ENCODE measurements at places on chromosomes 1 and 21. TPM values are rescaled to one million over a fixed set of nuclear protein-coding genes. Genes with fewer than 3 reads are reported as not detected.

- no peaks in the 10 kb centered on the region for H3K4me1 ChIP-seq
- no peaks in the 10 kb centered on the region for H3K36me3 ChIP-seq
- H3K4me3 ChIP-seq = no peak overlapping the region
- no peak for DNase-seq
- H3K27me3 ChIP-seq = no peaks in the 10 kb centered on the region
- H3K27ac ChIP-seq = no peak overlapping the region
These were observed 107.5 kb downstream of the NEK7 start for GRCh38 chr1:198264282-198264681.

- H3K36me3 ChIP-seq = no peaks in the 10 kb centered on the region
- H3K4me1 ChIP-seq = no peaks in the 10 kb centered on the region
- no peaks in the 10 kb centered on the region for H3K27me3 ChIP-seq
- H3K4me3 ChIP-seq = no peak overlapping the region
These were observed 304.9 kb upstream of the USP24 start for GRCh38 chr1:55519937-55520683.

GRCh38 chr21:31688603-31689368, 29.3 kb downstream of the SOD1 start:
- H3K27ac ChIP-seq = no peak overlapping the region
- H3K36me3 ChIP-seq = peaks cover 22% of the 10 kb centered on the region
- H3K27me3 ChIP-seq = no peaks in the 10 kb centered on the region
- no peak overlapping the region for H3K4me3 ChIP-seq
- H3K4me1 ChIP-seq = no peaks in the 10 kb centered on the region
- no peak for DNase-seq

DNA sequence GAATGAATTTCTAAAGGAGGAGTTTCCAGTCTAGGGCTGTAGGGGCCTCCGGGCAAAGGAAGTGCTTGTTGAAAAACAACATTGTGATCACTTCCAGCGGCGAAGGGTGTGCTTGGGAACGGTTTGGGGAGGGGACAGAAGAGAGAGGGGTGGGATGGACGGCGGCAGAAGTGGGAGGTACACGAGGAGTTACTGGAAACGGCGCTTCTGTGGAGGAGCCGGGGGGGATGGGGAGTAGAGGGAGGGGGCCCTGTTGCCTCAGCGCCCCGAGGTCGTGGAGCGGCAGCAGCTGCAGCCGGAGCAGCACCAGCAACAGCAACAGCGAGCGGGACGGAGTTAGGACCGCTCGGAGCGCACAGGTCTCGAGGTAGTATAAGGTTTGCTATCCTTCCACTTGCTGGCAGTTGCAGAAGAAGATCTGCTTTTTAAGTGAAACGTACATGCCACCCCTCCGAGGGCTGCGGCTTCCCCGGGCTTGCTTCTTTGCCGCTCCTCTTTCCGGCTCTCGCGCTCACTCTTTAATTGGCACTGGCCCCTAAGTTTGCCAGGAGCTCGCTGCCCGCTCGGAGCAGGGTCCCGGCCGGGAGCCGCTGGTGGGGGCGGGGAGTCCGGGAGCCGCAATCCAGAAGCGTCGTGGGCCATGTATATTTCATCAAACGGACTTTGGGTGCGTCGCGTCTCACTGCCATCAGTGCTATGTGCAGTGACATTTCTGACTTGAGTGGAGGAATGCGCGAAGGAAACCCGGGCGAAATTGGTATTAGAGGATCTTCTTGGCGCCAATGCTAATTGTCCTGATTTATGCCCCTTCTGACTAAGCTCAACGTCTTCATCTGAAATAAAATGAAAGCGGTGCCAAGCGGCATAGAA, 771 bp upstream of the NTNG1 start:
- peaks cover 3% of the 10 kb centered on the region for H3K27me3 ChIP-seq
- H3K4me3 ChIP-seq = no peak overlapping the region
- no peaks in the 10 kb centered on the region for H3K36me3 ChIP-seq
- H3K27ac ChIP-seq = no peak overlapping the region
- no peak for DNase-seq
- H3K4me1 ChIP-seq = no peaks in the 10 kb centered on the region

GRCh38 chr1:71031426-71031825, 16.2 kb downstream of the PTGER3 start:
- H3K4me3 ChIP-seq = no peak overlapping the region
- H3K36me3 ChIP-seq = no peaks in the 10 kb centered on the region
- no peak for DNase-seq
- H3K27ac ChIP-seq = no peak overlapping the region
- H3K27me3 ChIP-seq = no peaks in the 10 kb centered on the region
- H3K4me1 ChIP-seq = no peaks in the 10 kb centered on the region

- H3K27me3 ChIP-seq = no peaks in the 10 kb centered on the region
- H3K4me1 ChIP-seq = peaks cover 22% of the 10 kb centered on the region
- peak overlapping the region; percentile 72 for H3K27ac ChIP-seq
- no peak for DNase-seq
These were observed 781 bp upstream of the METTL13 start for GRCh38 chr1:171780583-171781175.

DNA sequence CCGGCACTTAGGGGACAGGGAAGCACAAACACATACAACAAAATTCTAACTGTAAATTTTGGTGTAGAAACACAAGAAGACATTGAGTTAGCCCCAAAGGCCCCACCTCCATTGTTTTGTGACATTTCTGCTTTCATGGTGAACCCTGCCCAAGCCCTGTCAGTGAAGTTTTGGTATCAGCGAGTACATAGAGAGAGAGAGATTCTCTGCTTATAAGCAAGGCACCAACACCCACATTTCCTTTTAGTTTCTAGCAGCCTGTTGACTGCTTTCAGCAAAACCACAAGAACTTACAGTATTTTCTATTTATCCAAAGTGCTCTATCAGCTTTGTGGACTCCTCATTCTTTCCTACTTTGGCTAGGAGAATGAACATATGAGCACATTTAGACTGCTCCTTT, 24.0 kb downstream of the ZNF124 start:
- H3K27me3 ChIP-seq = no peaks in the 10 kb centered on the region
- H3K4me3 ChIP-seq = no peak overlapping the region

- peaks cover 10% of the 10 kb centered on the region for H3K36me3 ChIP-seq
- H3K27ac ChIP-seq = no peak overlapping the region
- no peak for DNase-seq
- H3K4me1 ChIP-seq = no peaks in the 10 kb centered on the region
- no peak overlapping the region for H3K4me3 ChIP-seq
These were observed 9.9 kb upstream of the CDCA8 start for GRCh38 chr1:37682334-37682987.

DNA sequence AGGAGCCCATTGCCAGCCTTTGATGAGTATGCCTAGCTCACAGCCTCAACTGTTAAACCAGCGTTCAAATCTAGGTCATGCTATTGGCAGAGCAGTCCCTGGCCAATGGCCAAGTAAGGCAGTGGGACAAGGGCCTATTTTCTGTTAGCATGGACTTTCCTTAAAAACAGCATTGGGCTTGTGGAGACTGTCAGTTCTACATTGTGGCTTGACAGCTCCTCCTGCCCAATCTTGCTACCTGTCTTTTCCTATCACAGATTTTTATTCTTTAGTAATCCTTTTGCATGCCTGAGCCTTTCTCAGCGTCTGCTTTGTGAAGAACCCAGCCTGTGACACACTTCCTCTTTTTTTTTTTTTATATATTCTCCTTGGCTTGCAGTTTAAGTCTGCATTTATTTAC, 56.4 kb downstream of the DIP2A start:
- no peaks in the 10 kb centered on the region for H3K4me1 ChIP-seq
- H3K27me3 ChIP-seq = no peaks in the 10 kb centered on the region
- no peak for DNase-seq
- no peak overlapping the region for H3K27ac ChIP-seq

- H3K36me3 ChIP-seq = no peaks in the 10 kb centered on the region
- H3K4me1 ChIP-seq = no peaks in the 10 kb centered on the region
- no peak overlapping the region for H3K27ac ChIP-seq
- H3K27me3 ChIP-seq = peaks cover 29% of the 10 kb centered on the region
- DNase-seq = no peak
These were observed 5.5 kb downstream of the NKAIN1 start for GRCh38 chr1:31234123-31234708.

DNA sequence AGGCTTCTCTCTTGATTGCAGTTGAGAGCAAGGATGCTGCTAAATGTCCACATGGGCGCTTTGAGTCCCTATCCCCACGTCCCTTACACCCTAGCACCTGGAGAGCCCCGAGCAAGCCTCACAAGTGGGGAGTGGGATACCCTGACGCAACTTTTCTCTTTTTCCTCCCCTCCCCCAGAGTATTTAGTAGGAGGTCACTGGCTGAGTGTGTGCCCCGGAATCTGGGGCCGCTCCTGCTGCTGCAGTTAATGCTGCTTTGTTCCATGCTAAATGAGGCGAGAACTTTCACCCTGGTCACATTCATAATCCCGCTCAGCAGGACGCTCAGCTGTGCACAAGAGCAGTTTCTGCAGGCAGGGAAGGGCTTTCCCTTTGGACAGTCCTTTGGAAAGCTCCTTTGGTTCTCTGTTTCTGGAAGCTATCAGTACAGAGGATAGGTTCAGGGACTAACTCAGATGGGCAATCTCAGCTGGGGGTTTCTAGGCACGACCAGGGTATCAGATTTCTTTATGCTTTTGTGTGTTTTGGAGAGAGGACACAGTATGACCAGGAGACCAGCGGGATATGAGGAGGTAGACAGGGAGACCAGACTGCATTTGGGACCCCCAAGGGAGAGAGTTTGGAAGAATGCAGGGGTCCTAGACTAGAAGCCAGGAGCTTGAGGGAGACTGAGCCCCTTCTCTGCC, 75.9 kb downstream of the NOS1AP start:
- H3K4me1 ChIP-seq = peaks cover 83% of the 10 kb centered on the region
- peak; percentile 80 for DNase-seq
- peak overlapping the region; percentile 96 for H3K27ac ChIP-seq

DNA sequence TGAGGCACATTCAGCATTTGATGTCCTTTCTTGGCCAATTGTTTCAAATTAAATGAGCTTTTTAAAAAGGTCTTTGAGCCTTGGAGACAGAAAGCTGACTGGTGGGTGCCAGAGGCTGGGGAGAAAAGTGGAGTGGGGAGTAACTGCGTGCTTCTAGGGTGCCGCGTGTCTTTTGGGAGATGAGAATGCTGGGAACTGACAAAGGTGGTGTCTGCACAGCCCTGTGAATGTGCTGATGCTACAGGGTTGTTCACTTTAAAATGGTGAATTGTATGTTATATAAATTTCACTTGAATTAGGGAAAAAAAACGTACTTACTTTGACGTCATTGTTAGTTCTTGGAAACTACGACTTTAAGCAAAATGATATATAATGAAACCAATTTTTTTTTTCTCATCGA, 8.1 kb upstream of the TFF1 start:
- H3K4me3 ChIP-seq = no peak overlapping the region
- H3K27ac ChIP-seq = no peak overlapping the region
- no peak for DNase-seq
- H3K27me3 ChIP-seq = no peaks in the 10 kb centered on the region

DNA sequence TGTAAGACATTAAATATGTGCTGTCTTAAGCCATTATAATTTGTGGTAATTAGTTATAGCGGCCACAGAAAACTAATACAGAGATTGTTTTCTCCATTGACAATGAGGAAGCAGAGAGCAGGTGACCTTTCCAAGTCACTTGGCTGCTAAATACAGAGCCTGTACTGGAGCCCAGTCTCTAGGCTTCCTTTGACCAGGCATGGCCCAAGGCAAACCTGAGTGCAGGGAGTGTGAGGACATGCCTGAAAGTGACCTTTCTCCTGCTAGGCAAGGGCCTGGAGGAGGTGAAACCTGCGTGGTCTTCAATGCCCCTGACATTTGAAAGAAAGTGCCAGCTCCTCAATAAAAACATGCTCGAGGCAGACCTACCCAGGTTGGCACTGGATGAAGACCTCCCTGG, 12.5 kb upstream of the CHI3L1 start:
- no peak for DNase-seq
- no peak overlapping the region for H3K27ac ChIP-seq

DNA sequence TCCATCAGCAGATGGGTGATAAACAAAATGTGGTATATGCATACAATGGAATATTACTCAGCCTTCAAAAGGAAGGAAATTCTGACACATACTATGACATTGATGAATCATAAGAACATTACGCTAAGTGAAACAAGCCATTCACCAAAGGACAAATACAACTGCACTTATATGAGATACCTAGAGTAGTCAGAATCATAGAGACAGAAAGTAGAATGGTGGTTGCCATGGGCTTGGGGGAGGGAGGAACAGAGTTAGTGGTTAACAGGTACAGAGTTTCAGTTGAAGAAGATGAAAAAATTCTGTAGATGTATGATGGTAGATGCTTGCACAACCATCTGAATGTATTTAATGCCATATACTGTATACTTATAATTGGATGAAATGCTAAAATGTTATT, 39.1 kb upstream of the KCNK2 start:
- DNase-seq = no peak
- H3K27me3 ChIP-seq = no peaks in the 10 kb centered on the region
- no peak overlapping the region for H3K4me3 ChIP-seq

GRCh38 chr1:155598842-155599331, 11.1 kb upstream of the MSTO1 start:
- H3K4me3 ChIP-seq = no peak overlapping the region
- no peaks in the 10 kb centered on the region for H3K36me3 ChIP-seq
- no peak for DNase-seq
- H3K27ac ChIP-seq = no peak overlapping the region

DNA sequence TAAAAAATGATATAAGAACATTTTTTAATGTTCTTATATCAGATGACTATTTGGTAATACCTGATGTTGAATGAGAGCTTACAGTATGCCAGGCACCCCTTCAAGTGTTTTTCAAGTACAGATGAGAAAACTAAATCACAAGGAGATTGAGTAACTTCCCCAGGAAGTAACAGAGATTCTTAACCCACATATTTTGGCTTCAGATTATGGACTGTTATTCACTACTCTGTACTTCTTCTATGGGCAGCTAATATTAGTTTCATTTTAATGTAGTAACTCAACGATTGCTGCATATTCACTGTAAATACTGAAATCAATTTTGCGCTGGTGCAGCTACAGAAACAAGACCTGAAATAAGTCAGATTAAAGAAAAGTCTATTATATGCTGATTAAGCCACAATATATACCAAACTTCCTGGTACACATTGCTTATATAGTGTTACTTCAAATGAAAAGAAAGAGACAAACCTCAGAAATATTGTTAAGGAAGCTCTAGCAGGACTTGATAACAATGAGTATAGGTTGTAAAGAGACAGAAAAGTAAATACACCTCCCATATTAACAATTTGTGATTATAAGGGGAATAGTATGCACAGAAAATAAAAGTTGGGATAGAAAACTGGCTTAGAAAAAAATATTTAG, 19.7 kb downstream of the DPYD start:
- H3K36me3 ChIP-seq = no peaks in the 10 kb centered on the region
- DNase-seq = no peak
- peaks cover 7% of the 10 kb centered on the region for H3K4me1 ChIP-seq
- H3K4me3 ChIP-seq = no peak overlapping the region

DNA sequence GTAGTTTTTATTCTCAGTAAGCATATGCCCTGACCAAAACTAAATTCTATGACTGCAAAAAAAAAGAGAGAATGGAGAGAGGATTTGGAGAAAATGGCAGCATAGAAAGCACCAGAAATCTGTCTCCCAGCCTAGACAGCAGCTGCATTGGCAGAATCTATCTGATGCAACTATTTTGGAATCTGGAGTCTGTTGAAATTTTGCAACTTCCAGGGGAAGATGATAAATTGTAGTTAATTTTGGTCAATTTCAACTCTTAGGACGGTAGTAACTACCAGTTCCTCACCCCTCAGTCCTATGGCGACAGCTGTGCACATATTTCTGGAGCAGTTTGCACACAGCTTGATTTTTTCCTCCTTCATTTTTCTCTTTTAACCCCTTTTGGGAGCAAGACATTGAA, 10.9 kb downstream of the EXO5 start:
- DNase-seq = no peak
- H3K36me3 ChIP-seq = peaks cover 9% of the 10 kb centered on the region
- no peaks in the 10 kb centered on the region for H3K4me1 ChIP-seq
- H3K4me3 ChIP-seq = no peak overlapping the region
- H3K27me3 ChIP-seq = no peaks in the 10 kb centered on the region

Gene TMEM50B
- 14.2 TPM for total RNA-seq

Gene CHI3L1
- not detected for total RNA-seq

Gene ZC3H11A
- total RNA-seq = 91.0 TPM

Gene DCLRE1B
- 10.1 TPM for total RNA-seq
